ENCODE measurements at places on chromosomes 16 and 17. TPM values are rescaled to one million over a fixed set of nuclear protein-coding genes. Genes with fewer than 3 reads are reported as not detected.

- peaks cover 34% of the 10 kb centered on the region for H3K36me3 ChIP-seq
- no peak overlapping the region for H3K4me3 ChIP-seq
- no peak for DNase-seq
- no peaks in the 10 kb centered on the region for H3K27me3 ChIP-seq
- peaks cover 3% of the 10 kb centered on the region for H3K4me1 ChIP-seq
Measured at GRCh38 chr16:56842133-56842532, 22.9 kb upstream of the SLC12A3 start.

- no peaks in the 10 kb centered on the region for H3K36me3 ChIP-seq
- no peaks in the 10 kb centered on the region for H3K27me3 ChIP-seq
- no peaks in the 10 kb centered on the region for H3K4me1 ChIP-seq
- H3K4me3 ChIP-seq, result no peak overlapping the region
- H3K27ac ChIP-seq, result no peak overlapping the region
Measured at GRCh38 chr16:62642677-62643076, 606.4 kb upstream of the CDH8 start.

- H3K36me3 ChIP-seq, result peaks cover 96% of the 10 kb centered on the region
- no peaks in the 10 kb centered on the region for H3K4me1 ChIP-seq
- H3K27ac ChIP-seq, result no peak overlapping the region
- H3K4me3 ChIP-seq, result no peak overlapping the region
Measured at GRCh38 chr16:72101195-72101594, 7.5 kb downstream of the DHX38 start.

- no peak for DNase-seq
- no peak overlapping the region for H3K4me3 ChIP-seq
- peaks cover 8% of the 10 kb centered on the region for H3K36me3 ChIP-seq
- peaks cover 3% of the 10 kb centered on the region for H3K4me1 ChIP-seq
Measured at GRCh38 chr16:55487048-55487803, 8.2 kb downstream of the MMP2 start.

APOH gene
- not detected for total RNA-seq

NPIPA8 gene
- total RNA-seq, result 42.0 TPM

CDRT15 gene
- not detected for total RNA-seq

KREMEN2 gene
- total RNA-seq, result not detected
